ENCODE measurements at places on chromosomes 6 and 20.

- DNase-seq = no peak
Observed at GRCh38 chr6:37804586-37804985, 14.9 kb upstream of the ZFAND3 start.

- no peak for DNase-seq
Observed at GRCh38 chr20:19129976-19130612, 82.3 kb upstream of the SLC24A3 start.

DNA sequence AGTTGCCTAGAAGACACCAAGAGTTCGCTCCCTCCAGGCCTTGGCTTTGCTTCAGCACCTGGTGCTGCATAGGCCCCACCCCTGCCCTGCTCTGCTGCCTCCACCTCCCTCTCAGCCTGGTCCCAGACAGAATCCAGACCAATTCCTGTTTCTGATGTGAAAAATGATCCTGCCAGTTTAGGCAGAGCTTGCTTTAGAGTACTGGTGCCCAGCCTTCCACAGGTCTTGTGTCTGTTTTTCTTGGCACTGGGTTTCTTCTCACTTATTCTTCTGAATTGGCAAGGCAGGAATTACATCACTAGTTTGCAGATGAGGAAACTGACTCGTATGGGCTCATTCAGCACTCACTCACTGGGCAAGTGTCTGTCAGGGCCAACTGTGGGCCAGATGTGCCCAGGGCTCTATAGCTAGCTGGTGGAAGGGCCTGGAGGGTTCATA lies 53.0 kb downstream of the HLA-A start:
- no peak for DNase-seq

- no peak for DNase-seq
Observed at GRCh38 chr20:63024573-63025392, 18.0 kb upstream of the BHLHE23 start.
